ENCODE measurements at places on chromosomes 2 and 18.
A peak's percentile ranks its signal among the peaks of the same experiment; 100 is the strongest.

DNA sequence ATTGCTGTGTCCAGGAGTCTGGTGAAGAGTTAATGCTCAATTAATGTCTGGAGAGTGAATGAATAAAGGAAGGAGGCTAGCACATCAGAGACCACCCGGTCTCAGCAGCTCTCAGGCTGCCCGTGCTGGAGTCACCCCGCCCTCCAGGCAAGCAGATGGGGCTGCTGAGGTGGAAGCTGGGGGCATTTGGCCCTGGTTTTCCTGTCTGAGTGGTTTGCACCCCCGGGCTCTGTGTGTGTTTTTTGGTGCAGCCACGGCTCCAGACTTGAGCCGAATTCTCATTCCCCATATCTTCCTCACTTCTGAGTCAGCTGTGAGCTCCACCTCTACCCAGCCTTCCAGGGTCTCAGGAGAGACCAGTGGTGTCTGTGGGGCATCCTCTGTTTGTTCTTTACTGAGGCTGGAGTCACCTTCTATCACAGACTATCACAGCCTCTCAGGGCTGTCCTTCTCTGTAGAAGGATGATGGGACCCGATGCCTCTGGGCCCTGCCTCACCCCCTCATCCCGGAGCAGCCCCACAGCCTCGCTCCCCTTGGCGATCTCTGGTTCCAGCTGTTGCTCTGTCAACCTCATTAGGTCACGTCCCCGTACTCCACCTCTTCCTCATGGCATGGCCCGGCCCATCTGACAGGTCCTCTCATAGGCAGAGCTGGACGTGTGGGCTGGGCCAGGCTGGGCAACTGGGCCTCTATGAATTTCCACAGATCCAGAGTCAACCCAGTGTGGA lies 60.8 kb downstream of the HS1BP3 start:
- no peak for DNase-seq

GRCh38 chr18:63199743-63200241 lies 119.8 kb downstream of the BCL2 start:
- peak; percentile 15 for DNase-seq

- DNase-seq: peak; percentile 82
Observed at GRCh38 chr2:134836986-134837385, 1.4 kb upstream of the ACMSD start.

DNA sequence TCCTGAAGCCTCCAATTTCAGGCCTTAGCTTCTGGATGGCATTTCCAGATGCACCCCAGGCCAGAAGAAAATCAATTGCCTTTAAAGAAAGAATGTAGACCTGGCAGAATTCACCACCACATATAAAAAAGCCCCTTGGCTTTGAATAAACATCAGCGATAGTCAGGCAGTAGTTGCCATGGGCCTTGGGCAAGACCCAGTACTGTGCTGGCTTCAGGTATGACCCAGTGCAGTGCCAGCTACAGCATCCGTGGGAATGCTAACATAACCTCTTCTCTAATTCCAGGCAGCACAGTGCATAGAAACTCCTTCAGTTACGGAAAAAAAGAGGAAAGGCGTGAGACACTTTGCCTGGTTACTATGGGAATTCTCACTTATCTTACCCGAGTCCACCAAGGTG lies 539.6 kb upstream of the LRRTM4 start:
- DNase-seq: no peak

GRCh38 chr2:190947141-190947540 lies 66.5 kb downstream of the GLS start:
- peak; percentile 67 for DNase-seq

- DNase-seq: peak; percentile 71
Observed at GRCh38 chr18:44325903-44326635, 354.6 kb upstream of the SETBP1 start.

DNA sequence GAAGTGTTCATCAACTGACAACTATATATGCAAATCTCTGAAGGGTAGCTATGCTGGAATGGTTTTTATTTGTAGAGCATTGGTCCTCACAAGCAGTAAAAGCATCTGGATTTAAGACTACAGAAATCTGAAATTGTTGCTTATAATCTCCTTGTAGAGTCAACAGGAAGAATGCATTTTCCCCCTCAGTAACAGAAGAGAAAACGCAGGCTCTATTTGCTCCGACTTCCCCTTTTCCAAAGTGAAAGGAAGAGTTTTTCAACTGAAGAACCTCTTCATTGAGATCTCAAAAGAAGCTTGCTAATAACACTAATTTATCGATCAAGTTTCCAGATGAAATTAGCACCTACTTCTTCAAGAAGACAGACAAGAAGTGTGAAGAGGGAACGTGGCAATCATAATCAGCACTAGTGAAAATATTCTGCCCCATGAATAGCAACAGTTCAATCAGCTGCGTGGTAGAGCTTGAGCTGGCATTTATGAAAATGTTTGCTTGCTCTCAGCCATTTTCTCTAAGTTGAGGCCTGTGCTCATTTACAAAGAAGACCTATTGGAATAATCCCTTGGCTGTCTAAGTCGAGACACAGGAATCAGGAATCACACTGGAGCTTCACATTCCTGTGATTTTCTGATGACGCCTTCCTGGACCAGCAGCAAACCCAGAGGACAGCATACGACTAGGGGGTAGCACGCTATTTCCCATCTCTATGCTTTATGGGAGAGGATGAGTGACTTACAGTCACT lies 43.7 kb downstream of the TGIF1 start:
- DNase-seq: no peak

GRCh38 chr2:64234785-64235184 lies 90.6 kb upstream of the PELI1 start:
- DNase-seq: no peak

- DNase-seq: peak; percentile 31
Observed at GRCh38 chr2:229910832-229911412, 10.9 kb downstream of the TRIP12 start.

DNA sequence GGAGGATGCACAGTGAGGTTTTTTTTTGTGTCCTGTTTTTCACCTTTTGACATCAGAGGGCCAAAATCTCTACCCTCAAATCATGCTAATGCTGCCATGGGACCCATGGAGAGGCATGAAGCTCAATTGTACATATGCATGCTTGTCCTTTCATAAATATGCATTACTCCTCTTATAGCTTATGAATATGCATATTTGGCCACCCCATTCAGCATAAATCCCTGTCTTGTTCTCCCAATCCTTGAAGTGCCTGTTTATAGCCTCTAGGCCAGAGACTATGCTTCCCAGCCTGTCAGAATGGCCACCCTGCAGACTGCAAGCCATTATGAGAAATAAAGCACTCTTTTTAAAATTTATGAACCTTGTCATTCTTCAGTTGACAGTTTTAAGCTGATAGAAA lies 696.4 kb upstream of the ZNF804A start:
- no peak for DNase-seq

DNA sequence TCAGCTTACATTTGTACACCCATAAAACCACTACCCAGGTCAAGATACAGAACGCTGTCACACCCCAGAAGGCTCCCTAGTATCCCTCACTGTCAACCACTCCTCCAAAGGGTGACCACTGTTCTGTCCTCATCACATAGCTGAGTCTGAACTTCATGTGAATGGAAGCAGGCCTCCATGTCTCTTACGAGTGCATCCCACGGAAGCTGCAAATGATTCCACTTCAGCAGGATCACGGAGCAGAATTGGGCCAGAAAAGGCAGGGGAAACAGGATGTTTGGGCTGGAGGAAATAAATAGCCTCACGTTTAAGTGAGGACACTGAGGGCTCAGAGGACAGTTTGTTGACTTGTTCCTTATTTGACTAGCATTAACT lies 38.4 kb downstream of the LBH start:
- DNase-seq: no peak

DNA sequence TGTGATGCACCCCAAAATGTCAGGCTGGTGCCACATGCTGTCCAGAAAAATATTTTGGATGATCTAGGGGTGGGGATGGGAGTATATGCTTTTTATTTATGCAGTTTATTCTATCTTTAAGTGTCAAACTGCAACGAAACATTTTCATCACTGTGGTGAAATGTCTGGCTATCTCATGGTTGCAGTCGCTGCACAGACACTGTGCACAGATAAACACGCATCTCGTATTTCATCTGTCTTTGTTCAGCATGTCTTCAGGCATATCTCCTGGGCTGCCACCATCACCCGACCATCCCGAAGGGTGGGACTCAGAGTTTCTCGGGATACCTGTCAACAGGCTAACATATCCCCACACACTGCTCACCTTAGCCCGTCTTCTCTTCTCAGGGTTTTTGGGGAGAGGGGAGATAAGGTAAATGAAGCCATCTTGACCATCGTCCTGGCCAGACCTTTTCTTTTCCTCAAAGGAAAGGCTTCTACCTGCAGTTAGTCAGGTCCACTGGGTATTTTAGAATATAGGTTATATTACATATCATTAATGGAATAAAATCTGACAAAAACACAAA lies 80.7 kb upstream of the NABP1 start:
- no peak for DNase-seq

DNA sequence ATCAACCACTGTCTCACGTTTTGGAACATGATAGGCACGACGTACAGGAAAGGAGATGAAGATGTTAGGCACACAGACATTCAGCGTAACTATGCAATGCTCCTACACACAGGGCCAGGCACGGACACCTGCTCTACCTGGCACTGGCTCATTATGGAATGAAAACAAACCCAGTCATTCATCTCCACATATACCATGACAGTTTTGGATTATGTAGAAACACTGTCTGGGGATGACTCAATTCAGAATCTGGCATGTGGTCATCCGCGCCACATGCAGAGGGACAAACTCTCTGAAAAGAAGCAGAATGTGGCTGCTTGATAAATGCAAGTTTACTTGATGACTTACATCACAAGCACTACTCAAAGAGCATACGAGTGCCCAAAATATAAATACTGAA lies 29.5 kb upstream of the NFU1 start:
- peak; percentile 42 for DNase-seq

GRCh38 chr2:185807351-185807750 lies 68.7 kb downstream of the FSIP2 start:
- peak; percentile 95 for DNase-seq

DNA sequence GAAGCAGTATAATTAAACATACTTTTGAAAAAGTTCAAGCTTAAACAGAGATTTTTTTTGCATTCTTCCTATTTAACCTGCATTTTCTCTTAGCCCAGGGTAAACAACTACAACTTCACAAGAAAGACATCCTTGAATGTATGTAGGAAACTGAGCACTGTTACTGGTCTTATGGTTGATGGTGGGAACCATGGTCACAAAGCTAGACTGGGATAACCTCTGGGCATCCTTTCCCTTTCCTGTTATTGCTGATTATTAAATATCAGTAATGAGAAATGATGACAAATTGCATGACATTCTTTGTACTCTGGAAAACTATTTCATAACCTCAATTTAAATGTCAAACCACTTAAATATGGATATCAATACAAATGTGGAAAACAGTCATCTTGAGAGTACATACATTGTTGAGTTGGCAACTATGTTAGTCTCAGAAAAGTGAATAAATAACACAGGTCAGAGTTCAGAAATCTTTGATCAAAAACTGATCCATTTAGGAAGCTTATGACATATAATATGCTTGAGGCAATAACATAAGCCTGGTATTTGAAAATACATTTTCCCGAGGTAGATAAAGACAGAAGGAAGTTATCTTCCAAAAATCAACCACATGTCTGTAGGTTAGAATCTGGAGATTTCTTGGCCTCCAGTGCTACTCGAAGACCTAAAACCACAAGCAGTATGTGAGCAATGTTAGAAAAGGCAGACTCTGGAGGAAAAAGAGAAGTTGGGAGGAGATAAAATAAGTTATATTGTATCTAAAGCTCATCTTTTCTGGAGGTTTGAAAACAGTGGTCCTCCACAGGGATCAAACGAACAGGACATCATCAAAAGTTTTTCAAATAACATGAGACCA lies 65.2 kb upstream of the ST8SIA5 start:
- no peak for DNase-seq

DNA sequence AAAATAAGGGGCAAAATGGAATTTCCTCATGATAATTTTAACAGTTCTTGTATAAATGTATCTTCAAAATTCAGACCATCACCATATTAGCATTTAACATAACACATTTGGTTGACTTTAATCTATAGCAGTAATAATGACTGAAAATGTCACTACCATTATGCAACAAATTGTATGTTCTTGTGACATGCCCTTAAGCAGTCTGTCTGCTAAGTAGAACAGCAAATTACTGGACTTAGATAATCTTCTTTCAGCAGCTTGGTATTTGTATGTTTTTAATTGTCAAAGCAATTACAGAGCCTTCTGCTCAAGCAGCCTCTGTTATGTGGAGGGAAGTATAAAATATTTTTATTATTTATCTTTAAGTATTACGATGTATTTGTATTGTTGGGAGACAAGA lies 214.3 kb upstream of the NXPH2 start:
- DNase-seq: no peak

DNA sequence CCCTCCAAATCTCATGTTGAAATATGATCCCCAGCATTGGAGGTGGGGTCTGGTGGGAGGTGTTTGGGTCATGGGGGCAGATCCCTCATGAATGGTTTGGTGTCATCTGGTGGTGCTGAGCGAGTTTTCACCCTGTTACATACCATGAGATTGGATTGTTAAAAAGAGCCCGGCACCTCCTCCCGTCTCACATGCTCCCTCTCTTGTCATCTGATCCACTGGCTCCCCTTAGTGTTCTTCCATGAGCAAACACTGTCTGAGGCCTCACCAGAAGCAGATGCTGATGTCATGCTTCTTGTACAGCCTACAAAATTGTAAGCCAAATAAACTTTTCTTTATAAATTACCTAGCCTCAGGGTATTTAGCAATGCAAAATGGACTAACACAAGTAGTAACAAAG lies 405.0 kb upstream of the SLC39A10 start:
- no peak for DNase-seq

- peak; percentile 0 for DNase-seq
Observed at GRCh38 chr2:79512442-79513401, at the start of gene CTNNA2. Gene CTNNA2, plus strand, starts transcription at chr2:79513051.

GRCh38 chr2:2484301-2484700 lies 153.2 kb upstream of the MYT1L start:
- no peak for DNase-seq

GRCh38 chr2:192137451-192137850 lies 57.3 kb downstream of the TMEFF2 start:
- DNase-seq: no peak

DNA sequence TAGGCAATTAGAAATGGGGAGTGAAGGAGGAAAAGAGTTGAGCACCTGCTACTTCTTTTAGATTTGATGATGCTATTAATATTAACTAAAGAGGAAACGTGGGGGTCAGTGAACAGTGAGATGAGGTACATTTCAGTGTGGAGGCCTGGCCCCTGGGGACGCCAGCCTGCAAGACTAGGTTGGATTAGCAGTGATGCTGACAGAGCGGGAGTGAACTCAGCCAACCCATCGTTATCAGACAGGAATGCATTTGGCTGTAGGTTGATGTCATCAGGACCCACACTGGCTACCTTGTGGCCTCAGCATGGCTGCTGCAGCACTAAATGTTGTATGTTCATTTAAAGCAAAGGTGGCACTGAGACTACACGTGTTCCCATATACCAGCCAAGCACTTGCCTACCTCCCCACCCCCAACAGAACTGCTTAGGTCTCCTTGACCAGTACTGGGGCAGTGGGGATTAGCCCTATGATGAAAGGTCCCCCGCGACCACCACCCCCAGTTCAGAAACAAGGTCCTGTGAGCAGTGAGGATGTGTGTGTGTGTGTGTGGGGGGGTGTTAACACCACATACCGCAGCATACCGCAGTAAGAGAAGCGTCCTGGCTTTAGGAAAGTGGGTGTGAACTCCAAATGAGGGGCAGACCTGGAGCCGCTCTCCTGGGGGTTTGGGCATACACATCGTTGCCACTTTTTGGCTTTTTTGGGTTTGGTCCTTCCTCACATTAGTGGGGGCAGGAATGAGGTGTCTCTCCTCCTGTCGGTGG lies 26.0 kb downstream of the DGKD start:
- peak; percentile 59 for DNase-seq

- peak; percentile 13 for DNase-seq
Observed at GRCh38 chr2:99101697-99102096, 39.8 kb upstream of the C2orf15 start.
